ENCODE measurements at places on chromosomes 13 and 19.

DNA sequence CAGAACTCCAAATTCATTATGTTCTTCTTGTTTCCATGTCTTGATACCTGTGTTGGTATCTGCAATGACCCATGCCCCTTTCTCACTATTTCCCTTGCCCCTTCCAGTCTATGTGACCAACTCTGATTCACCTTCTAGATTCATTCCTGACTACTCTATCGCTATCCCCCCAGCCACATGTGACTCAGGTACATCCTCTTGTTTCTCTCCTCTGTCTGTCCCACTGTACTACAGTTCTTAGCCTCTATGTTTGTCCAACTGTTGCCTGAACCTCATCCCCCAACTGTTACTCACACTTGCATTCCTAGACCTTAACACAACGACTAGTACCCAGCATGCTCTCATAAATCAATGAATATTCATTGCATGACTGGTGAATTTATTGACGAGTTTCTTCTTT lies 10.0 kb upstream of the FLT3 start:
- no peak for DNase-seq

- DNase-seq = no peak
Observed at GRCh38 chr13:41313117-41313516, 2.0 kb downstream of the NAA16 start.

DNA sequence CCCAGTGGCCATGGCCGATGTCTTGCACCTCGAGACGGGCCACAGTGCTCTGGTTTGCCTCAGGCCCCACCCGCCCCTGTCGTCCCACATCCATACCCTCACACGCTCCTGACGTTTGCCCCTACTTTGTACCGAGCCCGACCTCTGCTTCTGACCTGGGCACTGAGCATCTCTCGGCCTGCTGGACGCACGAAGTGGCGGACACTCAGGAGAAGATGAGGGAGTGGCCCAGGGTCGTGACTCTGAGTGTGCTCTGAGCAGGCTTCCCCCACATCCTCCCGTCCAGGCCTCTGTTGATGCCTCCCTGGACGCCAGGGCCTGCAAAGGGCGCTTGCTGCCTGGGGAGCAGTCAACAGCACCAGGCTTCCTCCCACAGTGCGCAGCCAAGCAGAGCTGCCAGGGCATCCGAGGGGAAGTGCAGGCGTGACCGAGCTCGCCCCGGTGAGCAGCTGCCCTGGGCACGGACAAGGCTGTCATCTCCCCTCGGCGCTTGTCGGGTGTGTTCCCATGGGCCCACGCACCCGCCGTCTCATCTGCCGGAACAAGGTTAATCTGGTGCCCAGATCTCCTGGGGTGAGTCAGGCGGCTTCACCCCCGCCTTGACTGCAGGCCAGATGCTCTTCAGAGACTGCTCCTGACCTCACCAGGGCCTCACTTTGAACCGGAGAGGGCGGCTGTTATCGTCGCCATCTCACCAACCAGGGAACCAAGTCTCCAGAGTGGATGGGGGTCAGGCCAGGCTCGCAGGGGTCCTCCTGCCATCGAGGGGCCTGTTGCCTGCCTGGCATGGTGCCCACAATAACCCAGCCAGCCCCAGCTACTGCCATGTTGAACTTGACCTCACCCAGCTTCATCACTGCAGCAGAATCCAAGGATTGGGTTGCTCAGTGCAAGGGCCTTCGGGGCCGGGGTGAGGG lies 27.2 kb downstream of the COMP start:
- no peak for DNase-seq

- no peak for DNase-seq
Observed at GRCh38 chr19:40376286-40376862, 13.6 kb downstream of the HIPK4 start.

DNA sequence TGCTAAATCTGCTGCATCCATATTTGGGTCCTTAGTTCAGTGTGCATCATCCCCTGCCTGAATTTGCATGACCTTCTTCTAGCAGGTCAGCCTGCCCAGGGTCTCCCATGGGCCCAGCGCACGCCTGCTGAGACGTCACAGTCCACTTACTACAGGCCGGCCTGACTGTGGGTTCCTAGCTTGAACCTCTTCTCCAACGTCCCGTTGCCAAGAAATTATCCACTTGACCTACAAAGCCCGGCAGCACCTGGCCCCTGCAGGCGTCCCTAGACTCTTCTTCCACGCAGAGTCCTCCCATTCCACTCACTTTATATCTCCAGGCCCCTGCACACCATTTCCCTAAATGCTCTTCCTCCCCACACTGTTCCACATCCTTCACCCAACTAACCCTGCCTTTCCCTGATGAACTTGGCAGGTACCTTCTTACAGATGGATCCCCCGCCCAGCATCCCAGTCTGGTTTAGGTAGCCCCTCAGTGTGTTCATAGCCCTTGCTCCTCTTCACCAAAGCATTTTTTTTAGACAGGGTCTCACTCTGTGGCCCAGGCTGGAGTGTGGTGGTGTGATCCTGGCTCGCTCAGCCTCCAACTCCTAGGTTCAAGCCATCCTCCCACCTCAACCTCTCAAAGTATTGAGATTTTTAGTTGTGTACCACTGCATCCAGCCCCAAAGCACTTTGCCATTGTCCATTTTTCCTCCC lies 155.0 kb upstream of the SOX1 start:
- no peak for DNase-seq

DNA sequence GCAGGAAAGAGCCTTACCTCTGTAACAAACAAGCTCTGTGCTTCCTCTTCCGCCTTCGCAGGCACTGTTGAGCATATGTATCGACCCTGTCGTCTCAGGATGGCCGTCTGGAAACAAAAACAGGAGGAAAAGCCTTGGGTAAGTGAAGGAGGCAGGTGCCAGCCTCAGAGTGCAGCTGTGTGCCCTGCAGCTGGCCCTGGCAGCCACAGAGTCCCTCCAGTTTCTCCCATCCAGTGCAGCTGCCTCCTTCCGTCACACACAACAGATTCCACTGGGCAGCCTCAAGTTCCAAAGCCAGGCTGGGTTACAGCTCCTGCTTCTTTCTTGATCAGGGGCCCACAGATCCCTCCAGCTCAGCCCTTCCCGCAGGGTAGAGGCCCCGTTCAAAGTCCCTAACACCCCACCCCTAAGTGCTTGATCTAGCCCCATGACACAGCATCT lies 47.7 kb downstream of the DOCK9 start:
- DNase-seq = no peak

- DNase-seq = no peak
Observed at GRCh38 chr13:71621174-71622124, 245.6 kb downstream of the DACH1 start.

DNA sequence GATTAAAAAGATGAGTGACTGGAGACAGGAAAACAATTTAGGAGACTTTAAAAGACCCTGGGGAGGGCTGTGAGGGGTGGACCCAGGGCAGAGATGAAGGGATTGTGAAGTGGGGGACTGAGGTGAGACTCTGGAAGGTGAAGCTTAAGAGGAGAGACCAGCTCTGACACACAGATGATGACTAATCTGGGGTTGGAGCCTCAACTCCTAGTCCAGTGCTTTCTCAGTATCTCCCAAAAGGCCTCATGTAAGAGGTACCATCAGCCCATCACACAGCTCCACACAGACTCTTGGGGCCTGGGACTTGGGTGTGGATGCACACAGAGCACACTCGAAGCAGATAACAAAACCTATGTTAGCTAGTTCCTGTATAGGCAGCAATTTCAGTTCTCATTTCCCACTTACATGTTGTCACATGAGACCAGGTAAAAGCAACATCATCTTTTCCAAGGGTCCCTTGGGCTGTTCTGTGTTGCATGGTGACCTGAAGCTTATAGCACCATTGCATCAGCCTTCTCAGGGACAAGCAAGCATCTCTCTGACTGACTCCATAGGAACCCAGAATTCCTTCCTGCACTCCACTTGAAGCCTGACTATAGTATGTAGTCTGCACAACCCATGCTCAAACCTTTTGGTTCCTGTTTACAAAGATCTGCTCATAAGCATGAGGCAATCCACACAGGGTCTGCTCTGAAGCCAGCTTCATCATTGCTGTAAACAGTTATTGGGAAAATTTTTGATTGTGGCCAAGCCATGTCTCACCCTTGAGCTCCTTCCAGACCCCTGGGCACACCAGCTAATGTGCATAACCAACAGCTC lies 88.6 kb upstream of the MYCBP2 start:
- no peak for DNase-seq

DNA sequence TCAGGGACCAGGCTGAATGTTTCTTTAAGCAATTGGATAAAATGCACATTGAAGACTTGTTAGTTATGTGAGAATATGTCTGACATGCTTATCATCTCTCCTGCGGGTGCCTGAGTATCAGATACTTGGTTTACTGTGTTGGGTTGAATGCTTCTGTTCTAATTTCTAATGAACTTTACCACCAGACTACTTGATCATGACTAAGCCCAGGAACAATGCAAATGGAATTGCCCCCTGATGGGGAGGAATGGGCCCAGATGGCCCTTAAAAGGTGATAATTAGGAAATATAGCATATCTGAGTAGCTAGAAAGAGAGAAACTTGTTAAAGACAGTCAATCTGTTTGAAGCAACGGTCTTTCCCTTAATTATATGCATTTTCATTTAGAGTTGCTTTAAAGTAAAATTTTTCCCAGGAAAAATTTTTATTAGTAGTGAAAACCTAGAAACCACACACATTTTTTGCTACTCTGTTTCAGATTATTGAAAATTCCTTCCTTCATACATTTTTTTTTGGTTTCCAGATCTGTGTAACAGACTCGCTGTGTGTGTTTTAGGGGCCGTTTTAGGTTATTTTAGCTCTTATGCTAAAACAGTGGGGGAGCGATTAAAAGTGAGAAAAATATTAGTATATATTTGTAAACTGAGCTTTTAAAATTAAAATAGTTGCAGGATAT lies 186.6 kb downstream of the TM9SF2 start:
- DNase-seq = no peak

DNA sequence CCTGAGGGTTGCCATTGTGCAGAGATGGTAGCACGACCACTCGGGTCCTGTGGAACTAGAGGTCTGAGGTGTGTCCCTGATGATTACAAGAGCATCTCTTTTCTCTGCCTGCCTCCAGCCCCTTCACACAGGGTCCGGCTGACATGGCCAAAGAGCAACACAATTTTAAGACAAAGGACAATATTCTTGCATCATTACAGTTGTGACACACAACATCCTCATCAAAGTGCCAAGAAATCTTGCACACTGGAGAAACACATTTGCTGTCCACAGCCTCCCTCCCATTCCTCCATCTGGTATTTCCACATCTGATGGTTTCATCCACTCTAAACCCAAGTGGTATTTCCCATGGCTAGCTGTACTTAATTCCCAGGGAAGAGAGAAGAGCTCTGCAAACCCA lies 12.8 kb downstream of the COL4A1 start:
- no peak for DNase-seq

DNA sequence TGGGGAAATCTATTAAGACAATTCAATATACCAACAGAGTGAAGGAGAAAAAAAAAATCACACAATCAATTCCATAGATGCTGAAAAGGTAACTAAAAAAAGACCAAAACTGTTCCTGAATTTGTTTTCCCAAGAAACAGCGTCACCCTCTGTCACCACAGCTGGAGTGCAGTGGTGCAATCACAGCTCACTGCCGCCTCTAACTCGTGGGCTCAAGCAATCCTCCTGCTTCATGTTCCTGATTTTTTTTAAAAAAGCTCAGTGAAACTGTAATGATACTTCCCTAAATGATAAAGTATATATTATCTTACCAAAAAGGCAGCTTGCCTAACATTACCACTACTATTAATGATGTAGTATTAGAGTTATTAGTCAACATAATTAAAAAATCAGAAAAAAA lies 19.6 kb upstream of the ZFP14 start:
- no peak for DNase-seq

- no peak for DNase-seq
Observed at GRCh38 chr19:55362990-55363716, at the start of gene GARIN5B. Gene GARIN5B, minus strand, starts transcription at chr19:55363260. Its CDS starts 194 bp downstream, at chr19:55363066.

DNA sequence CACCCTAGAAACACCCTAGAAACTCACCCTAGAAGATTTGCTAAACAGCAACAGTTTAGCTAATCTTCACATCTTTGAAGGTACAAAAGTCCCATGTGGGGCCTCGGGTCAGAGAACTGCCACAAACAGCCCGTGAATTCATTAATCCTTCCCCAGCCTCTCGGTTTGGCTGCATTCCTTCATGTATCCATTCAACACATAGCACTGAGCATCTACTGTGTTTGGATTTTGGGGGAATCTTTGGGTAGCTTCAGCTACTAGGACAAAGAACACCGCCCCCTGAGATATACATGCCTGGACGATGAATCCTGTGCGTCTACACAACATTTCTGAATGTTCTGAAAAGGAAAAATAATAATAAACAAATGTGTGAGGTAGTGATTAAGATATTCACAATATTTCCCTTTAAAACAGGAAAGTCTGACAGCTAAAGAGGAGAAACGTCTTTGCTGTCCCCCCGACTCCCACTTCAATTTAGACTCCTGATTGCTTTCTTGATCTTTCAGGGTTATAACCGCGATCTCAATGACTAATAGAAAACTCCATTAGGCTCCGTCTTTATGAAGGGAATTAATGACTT lies 63.5 kb downstream of the ALOX5AP start:
- DNase-seq = no peak

- DNase-seq = no peak
Observed at GRCh38 chr13:30312904-30313303, 5.6 kb upstream of the KATNAL1 start.

- no peak for DNase-seq
Observed at GRCh38 chr13:42259515-42259914, 12.4 kb upstream of the AKAP11 start.

- no peak for DNase-seq
Observed at GRCh38 chr19:294341-294945, 3.2 kb upstream of the PLPP2 start.

DNA sequence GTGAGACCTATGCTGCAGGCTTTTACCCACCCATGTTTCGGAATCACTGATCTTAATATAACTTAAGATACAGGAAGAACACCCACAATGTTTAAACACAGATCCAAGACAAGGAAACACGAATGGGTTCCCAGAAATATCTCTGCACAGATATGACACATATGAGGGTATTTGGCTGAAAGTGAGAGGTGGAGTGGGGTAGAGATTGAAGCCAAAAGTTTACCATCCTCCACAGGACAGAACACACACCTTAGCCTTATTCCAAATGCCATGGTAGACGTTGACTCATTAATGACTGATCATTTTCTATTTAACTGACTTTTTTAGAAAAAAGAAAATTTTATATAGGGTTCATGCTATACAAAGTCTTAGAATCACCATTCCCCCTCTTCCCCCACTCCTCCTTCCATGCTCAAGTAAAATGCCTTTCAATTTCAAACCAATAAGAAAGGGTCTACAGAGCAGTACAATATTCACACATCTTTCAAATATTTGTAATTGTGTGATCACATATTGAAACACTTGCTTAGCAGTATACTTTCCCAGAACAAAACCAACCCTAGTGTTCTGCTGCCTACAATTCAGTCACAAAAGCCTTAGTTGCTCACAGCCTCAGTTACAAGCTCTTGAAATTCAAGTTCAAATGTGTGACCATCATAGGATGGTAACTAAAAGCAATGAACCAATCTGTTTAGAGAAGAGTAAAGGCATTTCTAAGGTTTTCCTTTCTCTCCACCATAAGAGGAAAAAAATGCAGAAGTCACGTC lies 11.8 kb upstream of the DOCK9 start:
- no peak for DNase-seq

GRCh38 chr19:36401475-36401874 lies 17.0 kb downstream of the ZFP82 start:
- DNase-seq = no peak

Measured in activated CD4-positive, alpha-beta T cell treated with anti-CD3 and anti-CD28 coated beads for 24 hours (primary cell).